Stimulated activated naive B cell treated with anti-CD40 and anti-IgM and Interleukin-4, amounts not matched to agents 10 μg/mL and 1 μg/mL and 100 μg/mL, for 72 hours (primary cell): ENCODE measurements at places on chromosomes 2 and 18.

GRCh38 chr18:76430636-76431035 is 64.4 kb downstream of the ZNF516 start:
- no peak for DNase-seq

- DNase-seq = no peak
Measured at GRCh38 chr18:73900106-73900835, 247.4 kb downstream of the FBXO15 start.

GRCh38 chr2:131058920-131059319 is 34.3 kb downstream of the FAM168B start:
- no peak for DNase-seq

GRCh38 chr2:138276339-138276738 is 225.2 kb upstream of the SPOPL start:
- no peak for DNase-seq

DNA sequence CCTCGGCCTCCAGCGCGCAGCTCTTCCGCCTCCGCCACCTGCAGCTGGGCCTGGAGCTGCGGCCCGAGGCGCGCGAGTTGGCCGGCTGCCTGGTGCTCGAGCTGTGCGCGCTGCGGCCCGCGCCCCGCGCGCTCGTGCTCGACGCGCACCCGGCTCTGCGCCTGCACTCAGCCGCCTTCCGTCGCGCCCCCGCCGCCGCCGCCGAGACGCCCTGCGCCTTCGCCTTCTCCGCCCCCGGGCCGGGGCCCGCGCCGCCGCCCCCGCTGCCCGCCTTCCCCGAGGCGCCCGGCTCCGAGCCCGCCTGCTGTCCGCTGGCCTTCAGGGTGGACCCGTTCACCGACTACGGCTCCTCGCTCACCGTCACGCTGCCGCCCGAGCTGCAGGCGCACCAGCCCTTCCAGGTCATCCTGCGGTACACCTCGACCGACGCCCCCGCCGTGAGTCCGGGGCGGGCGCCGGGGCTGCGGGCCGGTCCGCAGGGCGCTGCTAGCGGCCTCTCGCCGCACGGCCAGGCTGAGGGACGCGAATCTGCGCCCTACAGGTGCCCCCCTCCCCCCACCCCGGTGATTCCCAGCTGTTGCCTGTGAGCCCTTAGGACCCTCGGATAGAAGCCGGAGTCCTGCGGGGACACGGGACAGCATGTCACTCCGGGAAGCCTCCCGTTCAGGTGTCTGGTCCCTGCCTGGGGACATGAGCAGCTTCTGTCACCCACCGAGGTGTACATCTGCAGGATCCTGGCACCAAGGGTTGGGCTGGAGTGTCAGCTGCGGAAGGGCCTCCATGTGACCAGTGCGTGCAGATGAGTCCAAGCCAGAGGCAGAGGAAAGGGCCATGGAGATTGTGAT is 616 bp downstream of the RNPEPL1 start:
- peak; percentile 34 for DNase-seq

DNA sequence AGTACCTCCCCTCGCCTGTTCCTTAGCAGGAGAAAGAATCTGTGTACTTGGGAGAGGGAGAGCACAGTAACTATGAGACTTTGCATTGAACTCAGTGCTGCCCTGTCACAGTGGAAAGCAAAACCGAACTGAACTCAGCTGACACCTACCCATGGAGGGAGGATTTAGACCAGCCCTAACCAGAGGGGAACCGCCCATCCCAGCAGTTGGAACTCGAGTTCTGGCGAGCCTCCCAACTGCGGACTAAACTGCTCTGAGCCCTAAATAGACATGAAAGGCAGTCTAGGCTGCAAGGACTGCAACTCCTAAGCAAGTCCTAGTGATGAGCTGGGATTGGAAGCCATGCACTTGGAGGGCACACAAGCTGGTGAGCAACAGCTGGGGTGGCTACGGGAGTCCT is 110.4 kb downstream of the GRB14 start:
- no peak for DNase-seq

DNA sequence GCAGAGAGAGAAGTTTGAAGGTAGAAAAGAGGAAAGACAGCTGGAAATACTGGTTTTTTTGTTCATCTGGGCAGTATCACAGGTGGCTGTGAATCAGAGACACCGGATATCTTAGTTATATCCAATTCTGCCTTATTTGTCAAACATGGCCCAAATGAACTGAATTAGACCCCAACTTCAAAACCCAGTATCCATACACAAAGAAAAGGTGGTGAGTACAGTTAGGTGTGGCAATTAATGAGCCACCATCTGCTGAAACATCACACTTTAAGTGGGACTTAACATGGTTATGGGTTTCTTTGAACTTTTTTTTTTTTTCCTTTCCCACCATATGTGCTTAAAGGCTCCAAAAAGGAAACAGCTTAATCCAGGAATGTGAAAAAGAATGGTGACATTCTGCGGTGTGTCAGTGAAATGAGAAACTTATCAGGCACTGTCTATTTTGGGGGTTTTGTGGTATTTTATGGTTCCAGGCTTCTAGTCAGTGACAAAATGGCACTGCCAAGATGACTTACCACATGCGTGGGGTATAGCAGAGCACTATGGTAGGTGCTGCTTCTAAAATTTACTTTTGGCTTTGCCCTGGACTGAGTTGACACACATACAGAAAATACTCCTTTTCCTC is 5.0 kb upstream of the TMEM178A start:
- DNase-seq = no peak

DNA sequence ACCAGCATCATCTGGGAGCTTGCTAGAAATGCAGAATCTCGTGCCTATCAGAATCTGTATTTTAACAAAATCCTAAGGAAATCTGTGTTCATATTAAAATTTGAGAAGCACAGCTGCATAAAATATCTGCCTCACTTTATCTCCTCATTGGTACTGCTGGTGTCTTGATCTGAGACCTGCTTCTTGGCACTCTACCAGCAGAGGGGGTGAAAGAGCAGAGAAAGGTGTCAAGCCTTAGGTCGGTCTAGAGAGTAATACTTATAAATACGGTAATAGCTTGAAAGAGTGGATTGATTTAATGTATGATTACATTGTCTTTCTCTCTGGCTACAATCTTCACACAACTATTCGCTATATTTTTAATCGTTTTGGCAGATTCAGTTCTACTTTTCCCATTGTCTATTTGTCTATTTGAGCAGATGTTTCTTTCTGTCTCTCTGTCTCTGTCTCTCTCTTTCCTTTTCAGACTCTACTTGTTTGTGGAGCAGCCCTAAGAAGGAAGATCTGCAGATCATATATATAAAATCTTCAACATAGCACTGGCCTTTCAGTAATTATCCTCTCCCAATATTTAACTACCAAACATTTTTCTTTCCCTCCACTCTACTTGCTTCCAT is 1.7 kb upstream of the GCG start:
- DNase-seq = peak; percentile 26

- peak; percentile 86 for DNase-seq
Measured at GRCh38 chr18:44507729-44508325, 172.9 kb upstream of the SETBP1 start.

DNA sequence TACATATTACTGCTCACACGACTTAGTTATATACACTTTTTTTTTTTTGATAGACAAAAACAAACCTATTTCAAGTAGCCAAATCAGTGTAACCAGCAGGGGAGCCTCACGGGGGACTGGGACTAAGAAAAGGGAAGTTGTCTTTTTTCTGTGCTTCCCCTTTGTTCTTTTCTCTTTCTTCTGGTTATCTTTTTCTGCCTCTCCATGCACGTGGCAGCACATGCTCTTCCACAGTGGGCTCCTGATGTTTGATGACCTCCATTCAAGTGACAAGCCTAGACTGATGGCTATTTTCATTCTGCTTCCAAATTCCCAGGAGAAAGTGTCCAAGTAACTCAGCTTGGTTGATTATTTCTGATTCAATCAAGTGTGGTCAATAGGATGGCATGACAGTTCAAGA is 98.2 kb upstream of the STK39 start:
- DNase-seq = peak; percentile 24

GRCh38 chr18:69949538-69949936 is 1.9 kb upstream of the CD226 start:
- DNase-seq = no peak

DNA sequence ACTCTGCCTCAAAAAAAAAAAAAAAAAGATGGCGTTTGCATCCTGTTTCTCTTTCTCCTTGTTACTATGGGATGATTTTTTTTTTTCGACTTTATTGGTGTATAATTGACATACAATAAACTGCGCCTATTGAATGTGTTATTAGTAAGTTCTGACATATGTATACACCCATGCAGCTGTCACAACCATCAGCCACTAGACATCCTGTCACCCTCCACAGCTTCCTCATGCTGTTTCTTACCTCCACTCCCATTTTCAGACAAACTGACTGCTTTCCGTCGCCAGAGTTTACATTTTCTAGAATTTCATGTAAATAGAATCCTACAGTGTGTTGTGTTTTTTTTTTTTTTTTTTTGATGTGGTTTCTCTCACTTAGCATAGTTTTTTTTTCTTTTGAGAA is 27.9 kb downstream of the RRM2 start:
- no peak for DNase-seq

- no peak for DNase-seq
Measured at GRCh38 chr18:49685231-49685942, 123.5 kb downstream of the LIPG start.

DNA sequence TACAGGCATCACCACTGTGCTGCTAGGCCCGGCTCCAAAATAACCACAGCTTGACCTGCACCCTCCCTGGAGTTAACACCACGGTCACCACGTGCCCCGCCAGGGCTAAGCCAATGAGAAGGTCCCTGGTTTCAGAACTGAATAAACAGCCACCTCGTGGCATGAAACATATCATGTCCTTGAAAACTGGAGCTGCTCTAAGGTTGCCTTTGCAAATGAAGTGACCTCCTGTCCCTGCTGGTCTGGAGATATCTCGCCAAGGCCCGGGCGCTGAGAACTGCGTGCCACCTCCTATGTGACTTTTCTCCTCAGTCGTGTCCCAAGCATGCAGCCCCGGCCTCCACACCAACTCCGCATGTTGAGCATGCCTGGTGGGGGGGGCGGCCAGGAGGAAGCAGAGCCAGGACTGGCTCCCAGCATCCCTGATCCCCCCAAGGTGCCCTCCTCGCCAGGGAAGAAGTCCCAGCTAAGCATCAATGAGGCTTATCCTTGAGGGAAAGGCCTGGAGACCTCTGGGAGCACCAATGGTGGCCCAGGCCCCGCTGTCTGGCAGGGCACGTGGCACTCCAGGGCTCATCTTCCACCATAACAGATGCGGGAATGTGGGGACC is 16.3 kb upstream of the KCNG2 start:
- DNase-seq = no peak

DNA sequence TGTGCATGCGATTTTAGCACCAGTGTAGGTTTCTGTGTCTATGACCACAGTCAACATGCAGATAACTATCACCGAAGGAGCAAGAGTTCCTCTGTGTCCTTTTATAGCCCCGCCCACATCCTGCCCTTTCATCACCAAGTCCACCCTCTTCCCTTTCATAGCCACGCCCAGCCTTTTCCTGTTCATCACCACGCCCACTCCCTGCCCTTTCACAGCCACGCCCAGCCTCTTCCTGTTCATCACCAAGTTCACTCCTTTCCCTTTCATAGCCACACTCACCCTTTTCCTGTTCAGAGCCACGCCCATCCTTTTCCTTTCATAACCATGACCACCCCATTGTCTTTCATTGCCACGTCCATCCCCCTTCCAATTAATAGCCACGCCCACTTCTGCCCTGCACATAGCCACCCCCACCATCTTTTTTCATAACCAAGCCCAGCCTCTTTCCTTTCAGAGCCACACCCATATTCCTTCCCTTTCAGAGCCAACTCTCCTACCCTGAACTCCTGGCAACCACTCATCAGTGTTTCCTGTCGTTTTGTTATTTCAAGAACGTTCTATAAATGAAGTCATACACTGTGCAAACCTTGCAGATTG is 273.9 kb downstream of the MYT1L start:
- DNase-seq = peak; percentile 54

- no peak for DNase-seq
Measured at GRCh38 chr2:70182689-70183088, 8.1 kb downstream of the C2orf42 start.

DNA sequence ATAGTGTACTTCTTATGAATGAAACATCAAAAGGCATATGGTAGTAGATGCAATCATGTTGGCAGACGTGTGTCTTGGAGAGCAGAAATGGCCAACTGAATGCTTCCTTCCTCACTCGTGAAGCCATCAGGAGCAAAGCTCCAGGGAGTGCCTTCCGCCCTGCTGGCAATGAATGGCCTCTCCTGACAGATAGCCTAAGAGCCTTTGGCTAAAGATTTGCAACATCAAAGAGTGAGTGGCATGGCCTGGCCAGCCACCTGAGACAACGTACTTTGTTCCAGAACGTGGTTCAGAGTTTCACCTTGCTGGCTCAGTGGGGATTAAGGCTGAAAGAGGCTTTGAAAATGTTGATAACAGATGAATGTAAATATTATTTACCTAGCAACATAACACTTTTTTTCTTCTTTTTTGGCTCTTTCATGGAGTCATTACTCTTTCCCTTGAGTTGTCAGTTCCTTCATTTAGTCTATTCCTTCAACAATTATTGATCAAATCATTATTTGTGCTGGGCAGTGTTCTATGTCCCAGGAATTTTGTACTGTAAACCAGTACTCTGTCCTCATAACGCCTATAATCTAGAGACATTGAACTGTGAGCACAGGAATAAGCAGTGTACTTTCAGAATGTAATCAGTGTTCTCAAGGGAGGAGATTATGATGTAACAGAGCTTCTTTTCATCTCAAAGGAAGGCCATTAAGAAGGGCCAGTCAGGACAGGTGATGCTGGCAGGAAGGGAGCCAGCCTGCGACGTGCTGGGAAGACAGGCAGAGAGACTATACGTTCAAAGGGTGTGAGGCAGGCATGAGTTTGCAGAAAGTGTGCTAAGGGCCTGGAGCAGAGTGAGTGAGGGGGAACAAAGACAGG is 59.4 kb upstream of the SH3RF3 start:
- DNase-seq = no peak

DNA sequence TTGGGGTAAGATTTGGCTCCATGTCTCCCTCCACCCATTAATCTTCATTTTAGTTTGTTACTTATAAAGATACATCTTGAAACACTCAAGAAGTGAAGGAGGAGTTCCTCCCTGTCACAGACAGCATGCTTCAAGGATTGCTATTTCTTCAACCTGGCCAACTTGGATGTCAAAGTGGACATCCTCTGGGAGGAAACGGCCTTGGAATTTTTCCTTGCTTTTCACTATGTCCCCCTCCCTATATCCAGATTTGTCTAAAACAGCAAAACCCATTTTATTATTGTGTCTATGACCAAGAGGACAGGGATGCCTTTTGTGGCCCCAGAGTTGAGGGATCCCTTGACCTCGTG is 242.9 kb downstream of the LPIN1 start:
- no peak for DNase-seq

DNA sequence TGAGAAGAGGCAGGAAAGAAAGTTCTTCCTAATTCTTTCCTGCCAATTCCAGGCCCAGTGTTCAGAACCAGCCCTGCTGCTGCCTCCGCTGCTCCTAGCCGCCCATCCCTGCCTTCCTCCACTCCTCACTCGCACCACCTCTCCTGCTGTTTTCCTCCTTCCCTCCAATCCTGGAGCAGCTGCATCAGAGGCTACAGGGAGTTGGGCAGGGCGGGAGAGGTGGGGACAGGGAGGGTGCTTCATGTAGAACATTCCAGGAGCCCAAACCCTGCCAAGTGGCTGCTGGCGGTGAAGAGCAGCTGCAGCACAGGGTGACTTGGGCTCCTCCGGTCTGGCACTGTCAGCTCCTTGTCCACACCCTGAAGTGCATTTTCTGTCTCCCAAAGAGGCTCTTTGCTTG is 176.3 kb downstream of the TNS1 start:
- no peak for DNase-seq

GRCh38 chr2:28166956-28167355 is 225.7 kb upstream of the FOSL2 start:
- DNase-seq = no peak
